ENCODE measurements at places on chromosomes 6 and 20.

GRCh38 chr6:129331450-129332138, 378.4 kb downstream of the ARHGAP18 start:
- no peak for DNase-seq

- no peak for DNase-seq
These were observed 7.8 kb upstream of the MAS1L start for GRCh38 chr6:29495571-29495970.

DNA sequence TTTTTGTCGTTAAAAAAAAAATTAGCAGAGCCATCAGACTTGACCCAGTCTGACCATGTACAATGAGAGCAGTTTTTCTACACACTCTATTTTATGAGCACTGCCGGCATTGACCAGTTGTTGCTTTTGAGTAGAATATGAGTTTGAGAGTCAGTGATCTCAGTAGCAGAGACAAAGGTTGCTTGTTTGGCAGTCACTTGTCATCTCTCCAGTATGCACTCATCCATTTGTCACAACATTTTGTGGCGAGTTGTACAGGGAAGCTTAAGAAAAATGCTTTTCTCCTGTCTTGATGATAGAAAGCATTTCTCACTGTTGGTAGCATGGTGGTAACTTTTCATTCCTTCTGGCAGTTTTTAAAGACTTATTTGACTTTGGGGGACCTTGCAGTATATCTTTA, 159.9 kb downstream of the MMS22L start:
- DNase-seq = no peak

DNA sequence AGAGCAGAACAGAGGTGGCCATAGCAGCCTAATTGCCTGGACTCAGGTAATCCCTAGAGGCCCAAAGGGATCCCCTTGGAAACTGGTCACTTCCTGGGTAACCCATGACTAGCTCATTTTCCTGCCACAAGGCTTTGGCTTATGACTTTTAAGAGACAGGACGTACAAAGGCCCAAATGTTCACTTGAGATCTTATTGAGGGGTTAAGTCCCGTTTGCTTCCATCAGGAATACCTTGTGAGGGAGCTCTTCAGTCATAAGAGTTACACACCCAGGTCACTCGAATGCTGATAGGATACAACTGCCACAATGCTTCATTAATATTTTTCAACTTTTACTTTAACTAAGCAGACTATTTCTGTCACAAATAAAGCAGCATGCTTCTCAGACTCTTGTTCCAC, 51.7 kb downstream of the TMEM170B start:
- DNase-seq = no peak

- DNase-seq = no peak
These were observed 35.5 kb upstream of the TSHZ2 start for GRCh38 chr20:52936351-52937340.

DNA sequence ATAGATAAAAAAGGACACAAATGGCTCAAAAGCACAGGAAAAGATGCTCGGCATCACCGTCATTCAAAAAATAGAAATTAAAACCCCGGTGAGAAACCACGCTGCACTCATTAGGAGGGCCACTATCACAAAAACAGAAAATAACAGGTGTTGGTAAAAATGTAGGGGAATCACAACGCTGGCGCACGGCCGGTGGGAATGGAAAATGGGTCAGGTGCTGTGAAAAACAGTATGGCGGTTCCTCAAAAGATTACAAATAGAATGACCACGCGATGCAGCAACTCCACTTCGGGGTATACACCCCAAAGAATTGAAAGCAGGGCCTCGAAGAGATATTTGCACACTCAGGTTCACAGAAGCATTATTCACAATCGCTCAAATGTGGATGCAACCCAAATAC, 28.3 kb downstream of the NPEPL1 start:
- DNase-seq = no peak

DNA sequence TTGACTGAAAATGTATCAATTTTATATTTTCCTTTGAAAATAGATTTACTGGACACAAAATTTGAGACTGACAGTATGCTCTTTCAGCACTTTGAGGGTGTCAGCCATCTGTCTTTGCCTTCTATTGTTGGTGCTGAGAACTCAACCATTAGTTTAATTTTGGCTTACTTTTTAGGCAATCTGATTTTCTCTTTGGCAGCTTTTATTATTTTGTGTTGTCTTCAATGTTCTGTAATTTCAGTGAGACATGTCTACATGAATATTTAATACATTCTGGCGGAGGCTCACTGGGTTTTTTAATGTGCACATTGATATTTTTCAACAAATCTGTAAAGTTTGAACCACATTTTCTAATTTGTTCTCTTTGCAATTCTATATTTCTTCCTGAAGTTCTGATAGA, 648.6 kb downstream of the C6orf118 start:
- DNase-seq = no peak

- DNase-seq = no peak
These were observed 44.1 kb downstream of the CFAP61 start for GRCh38 chr20:20096421-20096820.

GRCh38 chr6:136226027-136226673, 24.0 kb downstream of the MTFR2 start:
- DNase-seq = peak; percentile 27

GRCh38 chr6:37791156-37791919, 28.2 kb upstream of the ZFAND3 start:
- DNase-seq = peak; percentile 91

DNA sequence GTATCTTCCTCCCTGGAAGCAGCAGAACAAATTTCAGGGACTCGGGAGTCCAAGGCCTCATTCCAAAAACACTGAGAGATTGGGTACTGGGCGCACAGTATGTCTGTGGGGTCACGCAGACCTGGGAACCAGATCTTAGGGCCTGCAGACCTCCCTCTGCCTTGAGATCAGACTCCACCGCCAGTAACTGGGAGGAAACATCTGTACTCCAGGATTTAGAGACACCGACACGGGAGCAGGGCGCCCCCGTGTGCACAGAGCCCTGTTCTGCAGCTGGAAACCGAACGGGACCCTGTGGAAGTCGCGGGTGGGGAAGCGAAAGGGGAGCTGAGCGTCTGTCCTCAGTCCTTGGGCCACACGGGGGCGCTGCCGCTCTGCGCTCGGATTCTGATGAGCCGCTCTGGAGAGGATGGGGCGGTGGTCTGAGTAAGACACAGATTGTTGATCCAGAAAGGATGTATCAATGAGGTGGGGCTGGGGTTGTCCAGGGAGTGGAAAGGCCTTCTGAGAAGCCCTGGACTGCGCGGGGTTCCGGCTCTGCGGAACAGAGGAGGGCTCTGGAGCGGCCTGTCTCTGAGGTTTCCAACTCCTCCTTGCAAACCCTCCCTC, 35.7 kb upstream of the HLA-E start:
- peak; percentile 84 for DNase-seq

- DNase-seq = no peak
These were observed 53.7 kb downstream of the E2F3 start for GRCh38 chr6:20455251-20455940.

- DNase-seq = peak; percentile 69
These were observed 176.2 kb downstream of the NFATC2 start for GRCh38 chr20:51366155-51366886.

DNA sequence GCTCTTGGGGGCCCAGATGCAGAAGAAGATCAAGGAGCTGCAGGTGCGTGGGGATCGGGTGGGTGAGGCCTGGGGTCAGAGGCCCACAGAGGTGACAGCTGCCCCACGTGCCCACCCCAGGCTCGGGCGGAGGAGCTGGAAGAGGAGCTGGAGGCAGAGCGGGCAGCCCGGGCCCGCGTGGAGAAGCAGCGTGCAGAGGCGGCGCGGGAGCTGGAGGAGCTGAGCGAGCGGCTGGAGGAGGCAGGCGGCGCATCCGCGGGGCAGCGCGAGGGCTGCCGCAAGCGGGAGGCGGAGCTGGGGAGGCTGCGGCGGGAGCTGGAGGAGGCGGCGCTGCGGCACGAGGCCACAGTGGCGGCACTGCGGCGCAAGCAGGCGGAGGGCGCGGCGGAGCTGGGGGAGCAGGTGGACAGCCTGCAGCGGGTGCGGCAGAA, 41.5 kb downstream of the MYH7B start:
- no peak for DNase-seq

DNA sequence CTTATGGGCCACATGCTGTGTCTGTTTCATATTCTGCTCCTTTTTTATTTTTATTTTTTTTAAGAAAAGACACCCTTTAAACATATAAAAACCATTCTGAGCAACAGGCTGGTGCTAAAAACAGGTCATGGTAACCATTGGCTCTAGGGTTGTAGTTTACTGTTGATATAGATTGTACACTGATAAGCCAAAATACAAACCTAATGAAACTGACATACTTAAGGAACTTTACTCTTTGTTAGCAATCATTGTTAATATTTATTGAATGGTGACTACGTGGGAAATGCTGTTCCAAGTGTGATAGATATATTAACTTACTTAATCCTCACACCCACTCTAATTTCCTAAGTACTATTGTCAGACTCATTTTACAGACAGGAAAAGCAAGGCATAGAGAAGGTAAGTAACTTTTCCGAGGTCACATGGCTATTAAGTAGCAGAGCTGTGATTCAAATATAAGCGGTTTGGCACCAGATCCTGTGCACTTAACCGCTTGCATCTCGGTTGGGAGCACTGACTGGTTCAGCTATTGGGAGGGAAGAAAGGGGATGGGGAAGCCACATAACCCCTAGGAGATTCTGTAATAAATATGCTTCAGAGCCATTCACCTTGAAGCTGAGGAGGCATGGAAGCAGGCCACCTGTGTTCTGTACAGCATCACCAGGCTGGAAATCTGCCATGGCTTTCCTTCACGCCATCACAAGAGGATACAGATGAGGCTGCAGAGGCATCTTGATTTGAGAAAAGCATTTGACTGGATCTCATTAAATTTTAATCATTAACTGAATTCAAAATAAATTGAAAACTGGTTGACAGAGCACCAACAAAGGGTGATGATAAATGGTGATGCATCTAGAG, 4.9 kb downstream of the TRAF3IP2 start:
- no peak for DNase-seq

DNA sequence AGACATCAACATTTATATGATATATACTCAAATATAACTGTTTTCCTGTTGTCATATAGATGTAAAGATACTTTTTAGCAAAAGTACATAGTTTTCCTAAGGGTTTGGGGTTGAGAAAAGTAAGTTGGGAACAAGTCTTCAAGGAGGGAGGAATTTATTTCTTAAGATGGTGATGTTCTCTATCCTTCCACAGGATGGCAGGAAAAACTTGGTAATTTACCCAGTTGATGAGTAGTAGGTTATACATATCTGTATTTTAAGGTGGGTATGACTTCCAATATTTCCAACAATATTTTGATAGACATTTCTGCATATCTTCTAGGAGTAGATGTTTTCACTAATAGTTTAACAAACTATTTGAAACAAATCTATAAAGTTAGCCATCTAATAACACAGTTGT, 254.4 kb downstream of the RIMS1 start:
- DNase-seq = no peak

DNA sequence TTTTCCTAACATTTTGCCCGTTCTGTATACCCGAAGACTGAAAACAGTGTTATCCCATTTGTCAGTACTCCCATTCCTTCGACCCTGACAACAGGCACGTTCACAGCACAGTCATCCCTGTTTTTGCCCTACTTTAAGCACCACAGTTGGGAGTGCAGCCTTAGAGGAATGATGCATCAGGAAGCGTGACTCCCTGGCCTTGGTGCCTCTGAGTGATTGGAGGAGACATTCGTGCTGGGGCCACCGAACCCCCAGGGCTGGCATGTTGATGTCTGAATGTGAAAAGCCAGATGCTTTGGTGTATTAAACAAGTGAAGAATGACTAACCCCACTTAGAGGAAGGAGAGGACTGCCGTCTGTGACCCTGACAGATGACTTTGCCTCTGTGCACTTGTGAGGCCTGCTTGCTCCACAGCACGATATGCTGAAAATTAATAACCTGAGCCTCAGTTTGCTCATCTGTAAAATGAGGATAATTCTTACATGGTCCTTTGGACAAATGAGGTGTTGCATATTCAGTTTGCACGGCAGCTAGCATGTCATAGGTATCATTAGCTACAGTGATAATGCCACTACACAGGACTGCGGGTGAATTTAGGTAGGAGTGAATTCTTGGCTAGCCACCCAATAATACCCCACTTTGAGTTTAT, 36.0 kb downstream of the STK35 start:
- no peak for DNase-seq

- no peak for DNase-seq
These were observed 81.0 kb upstream of the FAM8A1 start for GRCh38 chr6:17519120-17519519.

DNA sequence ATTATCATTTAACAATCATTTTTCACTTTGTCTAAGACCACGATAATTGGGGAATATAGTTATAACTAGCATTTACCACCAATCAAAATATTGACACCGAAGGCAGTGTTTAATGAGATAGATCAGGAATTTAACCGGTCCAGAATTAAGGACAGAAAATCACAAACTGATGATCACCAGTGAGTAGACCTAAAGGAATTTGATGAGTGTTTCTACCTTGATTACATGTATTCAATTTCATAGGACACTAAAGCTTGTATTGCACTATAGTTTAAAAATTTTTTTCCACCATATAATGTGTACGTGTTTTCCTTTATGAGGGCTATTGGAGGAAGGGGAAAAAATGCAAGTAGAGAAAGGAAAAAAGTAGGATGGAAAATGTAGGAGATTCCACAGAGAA, 22.6 kb upstream of the ARHGAP18 start:
- no peak for DNase-seq

- no peak for DNase-seq
These were observed 249.2 kb upstream of the RREB1 start for GRCh38 chr6:6858533-6858982.

DNA sequence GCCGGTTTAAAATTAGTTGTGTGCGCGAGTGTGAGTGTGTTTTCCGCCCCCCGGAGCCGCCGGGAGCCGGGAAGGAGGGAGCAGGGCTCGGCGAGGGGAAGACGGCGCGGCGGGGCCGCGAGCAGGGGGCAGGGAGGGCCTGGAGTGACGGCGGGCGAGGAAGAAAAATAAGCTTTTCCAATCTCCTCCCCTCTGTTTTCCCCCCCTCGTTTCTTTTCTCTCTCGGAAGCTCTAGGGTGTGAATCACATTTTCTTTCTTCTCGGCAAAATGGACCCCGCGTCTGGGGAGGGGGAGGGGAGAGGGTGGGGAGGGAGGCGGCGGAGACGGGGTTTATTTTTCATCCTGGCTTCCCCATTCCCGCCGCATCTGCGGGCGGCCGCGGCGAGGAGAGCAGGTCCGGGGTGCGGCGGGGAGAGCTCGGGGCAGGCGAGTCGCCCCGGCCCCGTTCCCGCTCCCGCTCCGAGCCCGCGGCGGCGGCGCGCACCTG, 881 bp downstream of the BICRAL start:
- peak; percentile 77 for DNase-seq

- no peak for DNase-seq
These were observed 64.6 kb downstream of the GFOD1 start for GRCh38 chr6:13422681-13423221.

- DNase-seq = no peak
These were observed 60.6 kb downstream of the SHPRH start for GRCh38 chr6:145903356-145904102.

- DNase-seq = no peak
These were observed 4.1 kb downstream of the HLA-B start for GRCh38 chr6:31352683-31353383.

GRCh38 chr6:24798740-24799540, at the start of gene ARMH2:
ARMH2 (minus strand) TSS chr6:24798917; CDS start chr6:24798857, 60 bp downstream.
- no peak for DNase-seq

DNA sequence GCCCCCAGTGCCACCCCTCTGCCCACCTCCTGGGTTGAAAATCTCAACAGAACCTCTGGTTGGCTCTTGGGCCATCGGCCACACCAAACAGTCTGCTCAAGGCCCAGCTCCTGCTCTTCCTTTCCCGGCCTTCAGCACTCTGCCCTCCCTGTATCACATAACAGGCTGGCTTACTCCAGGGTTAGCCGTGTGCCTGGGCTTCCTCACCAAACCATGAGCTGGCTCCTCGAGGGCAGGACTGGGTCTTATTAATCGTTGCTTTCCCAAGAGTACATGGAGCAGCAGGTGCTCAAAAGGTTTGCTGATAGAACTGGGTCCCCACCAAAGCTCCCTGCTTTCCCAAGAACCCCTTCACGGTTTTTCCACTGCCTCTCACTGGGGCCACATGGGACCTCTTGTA, 12.7 kb upstream of the FAM83C start:
- DNase-seq = no peak

All from left ventricle myocardium inferior (tissue), 1 donor.